ENCODE measurements at places on chromosomes 11 and 22.

DNA sequence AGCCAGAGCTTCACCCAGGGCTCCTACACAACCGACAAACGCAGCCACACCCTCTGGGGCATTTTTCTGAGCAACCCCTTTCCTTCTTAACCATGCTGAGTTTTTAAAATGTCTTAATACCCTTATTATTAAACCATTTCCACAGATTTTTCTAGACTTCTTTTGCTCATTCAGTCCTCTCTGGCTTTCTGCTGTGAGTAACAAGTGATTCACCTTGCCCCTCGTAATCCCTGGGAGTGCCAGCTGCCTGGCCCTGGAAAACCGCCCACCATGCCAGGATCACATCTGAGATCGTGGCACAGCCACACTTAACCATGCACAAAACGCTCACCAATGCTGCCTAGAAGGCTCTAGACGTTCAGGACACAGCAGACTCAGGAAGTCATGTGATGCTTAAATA is 25.4 kb downstream of the YPEL1 start:
- DNase-seq = no peak

DNA sequence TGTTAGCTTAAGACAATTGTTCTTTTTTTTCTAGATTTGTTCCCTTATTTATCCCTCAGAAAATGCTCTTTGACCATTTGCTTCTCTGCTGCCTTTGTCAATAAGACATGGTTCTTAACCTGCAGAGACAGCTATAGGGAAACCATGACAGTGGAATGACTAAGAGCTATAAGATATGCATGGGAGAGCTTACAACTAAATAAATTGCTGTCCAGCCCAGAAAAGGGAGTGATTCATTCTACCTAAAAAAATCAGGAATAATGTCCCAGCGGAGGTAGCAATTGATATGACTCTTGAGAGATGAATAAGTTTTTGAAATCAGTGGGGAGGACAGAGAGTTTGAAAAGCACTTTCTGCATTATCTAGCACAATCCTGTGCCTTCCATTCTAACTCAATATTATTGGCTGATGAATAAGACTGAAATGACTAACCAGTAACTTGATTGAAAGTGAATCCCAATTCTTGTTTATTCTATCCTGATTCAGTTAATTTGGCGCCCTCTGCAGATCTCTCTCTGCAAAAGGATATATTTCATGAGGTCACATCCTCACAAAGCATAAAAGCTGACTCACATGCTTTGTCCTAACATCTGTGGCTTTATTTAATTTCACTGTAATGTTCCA is 680.5 kb upstream of the API5 start:
- no peak for DNase-seq

DNA sequence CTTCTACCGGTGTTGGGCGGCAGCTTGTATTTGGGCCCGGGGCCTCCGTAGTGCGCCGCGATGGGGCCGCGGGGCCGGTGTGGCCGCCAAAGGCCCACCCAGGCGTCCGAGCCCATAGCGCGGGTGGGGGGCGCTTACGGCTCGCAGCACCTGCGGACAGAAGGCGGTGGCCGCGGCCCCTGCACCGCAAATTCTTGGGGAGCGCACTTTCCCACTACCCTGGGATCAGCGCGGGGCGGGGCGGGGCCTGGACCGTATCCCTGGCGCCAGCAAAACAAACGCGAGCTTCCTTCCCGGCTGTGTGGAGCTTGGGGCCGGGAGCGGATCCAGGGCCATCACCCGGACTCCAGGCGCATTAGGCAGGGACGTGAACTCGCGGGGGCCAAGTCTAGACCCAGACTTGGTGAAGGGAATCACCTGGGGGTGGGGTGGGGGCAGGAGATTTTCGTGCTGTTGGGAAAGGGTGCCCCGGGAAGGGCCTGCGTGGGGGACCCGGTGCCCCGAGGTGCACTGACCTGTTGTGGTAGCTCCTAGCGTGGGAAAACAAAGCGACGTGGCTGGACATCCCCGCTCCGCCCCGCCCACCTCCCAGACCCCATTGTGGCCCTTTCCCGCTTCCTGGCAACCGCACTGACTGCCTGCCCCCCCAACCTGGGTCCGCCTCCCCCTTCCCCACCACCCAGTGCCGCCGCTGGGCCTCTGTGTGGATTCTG is 2.3 kb upstream of the TYMP start:
- peak; percentile 17 for DNase-seq

DNA sequence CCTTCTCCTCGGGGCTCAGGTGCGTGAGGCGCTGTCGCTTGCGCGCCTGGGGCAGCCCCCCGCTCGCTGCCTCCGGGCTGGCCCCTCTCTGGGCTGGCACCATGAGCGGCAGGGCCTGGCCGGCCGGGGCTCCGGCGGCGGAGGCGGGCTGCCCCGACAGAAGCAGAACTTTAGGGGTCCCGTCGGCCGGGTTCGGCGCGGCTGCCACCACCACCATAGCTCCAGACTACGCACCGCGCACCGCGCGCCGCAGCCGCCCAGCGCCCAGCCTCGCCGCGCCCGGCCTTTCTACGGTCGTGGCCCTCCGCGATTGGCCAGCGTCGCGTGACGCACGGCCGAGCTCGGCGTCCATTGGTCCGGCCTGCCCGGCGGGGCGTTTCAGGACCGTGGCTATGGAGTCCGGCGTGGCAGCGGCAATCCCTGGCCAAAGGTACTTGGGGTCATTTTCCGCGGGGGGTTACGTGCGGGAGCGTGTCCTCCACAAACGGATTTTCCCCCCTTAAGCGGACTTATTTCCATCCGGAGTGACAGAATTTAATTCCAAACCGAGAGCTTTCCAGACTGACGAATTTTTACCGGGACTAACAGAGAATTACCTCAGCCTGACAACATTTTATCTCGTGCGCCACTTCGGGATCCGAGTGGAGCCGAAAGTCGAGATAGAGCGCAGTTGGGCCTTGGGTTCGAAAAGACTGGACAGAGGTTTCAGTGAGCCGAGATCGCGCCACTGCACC is at the start of gene XBP1:
XBP1 (minus strand) TSS at position 262 of the 734 bp plus-strand sequence.
- DNase-seq = peak; percentile 87

DNA sequence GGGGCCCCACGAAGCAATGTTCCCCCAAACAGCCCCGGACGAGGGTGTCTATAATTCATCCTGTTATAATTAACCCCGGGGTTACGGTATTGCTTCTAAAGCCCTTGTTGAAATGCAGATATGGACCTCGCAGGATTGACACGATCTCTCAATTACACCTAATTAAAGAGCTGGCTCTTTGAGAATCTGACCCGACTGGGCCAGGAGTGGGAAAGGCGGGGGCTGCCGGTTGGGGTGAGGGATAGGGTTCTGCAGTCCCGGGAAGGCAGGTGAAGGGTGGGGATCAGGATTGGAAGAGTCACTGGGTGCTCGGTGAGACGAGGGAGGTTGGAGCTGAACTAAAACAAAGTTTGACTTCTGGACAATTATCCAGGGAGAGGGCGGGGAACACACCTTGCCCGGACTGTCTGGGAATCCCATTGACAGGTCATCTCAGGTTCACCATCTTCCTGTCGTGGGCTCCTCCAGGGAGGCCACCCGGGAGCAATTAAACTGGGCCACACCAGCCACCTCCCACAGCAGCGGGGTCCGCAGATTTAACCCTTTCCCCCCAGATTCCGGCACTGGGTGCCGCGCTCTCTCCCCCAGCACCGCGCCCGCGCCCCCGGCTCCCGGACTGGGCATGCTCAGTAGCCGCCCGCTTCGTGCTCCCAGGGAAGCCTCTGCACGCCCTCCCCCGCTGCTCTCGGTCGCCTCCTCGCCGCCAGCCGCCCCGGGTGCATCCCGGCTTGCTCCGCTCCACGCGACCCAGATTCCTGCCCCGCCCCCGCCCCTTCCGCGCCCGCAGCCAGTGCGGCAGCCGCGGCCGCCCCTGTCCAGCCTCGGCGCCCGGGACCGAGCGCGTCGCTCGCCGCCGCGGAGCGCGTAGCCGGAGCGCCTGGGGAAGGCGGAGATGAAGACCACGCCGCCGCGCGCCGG is at the start of gene ELMOD1:
ELMOD1 (plus strand) TSS at position 688 of the 918 bp plus-strand sequence. CDS start 27,043 bp downstream, outside the sequence.
- no peak for DNase-seq

GRCh38 chr11:18455686-18456372 is at the start of gene LDHAL6A:
LDHAL6A (plus strand) TSS chr11:18455856; CDS start chr11:18456681, 825 bp downstream.
- no peak for DNase-seq

GRCh38 chr11:59199546-59200422 is 12.9 kb downstream of the MPEG1 start:
- DNase-seq = no peak

GRCh38 chr11:67194096-67194495 is 72.2 kb upstream of the GRK2 start:
- no peak for DNase-seq

- no peak for DNase-seq
These were observed 65.7 kb downstream of the ABTB2 start for GRCh38 chr11:34292111-34292510.

DNA sequence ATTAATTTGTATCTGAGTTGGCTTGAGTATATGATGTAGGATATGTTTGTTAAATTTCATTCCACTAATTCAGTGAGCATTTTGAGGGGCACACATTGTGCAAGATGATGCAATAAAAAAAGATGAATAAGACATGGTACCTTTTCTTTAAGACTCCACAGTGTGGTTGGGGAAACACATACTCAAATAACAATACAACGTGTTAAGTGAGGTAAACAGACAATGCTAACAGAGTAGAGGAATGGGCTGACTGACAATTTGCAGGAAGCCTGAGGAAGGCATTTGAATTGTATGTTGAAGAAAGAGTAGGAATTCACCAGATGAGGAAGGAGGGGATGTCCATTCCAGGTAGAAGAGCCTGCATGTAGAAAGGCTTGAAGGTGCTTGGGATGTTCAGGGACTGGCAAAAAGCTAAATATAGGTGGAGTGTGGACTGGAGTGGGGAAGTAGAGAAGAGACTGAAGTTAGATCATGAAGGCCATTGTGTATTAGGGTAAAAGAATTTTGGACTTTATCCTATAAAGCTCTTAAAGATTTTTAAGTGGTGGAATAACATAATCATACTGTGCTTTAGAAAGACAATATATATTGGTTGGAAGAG is 6.8 kb downstream of the RNF169 start:
- DNase-seq = no peak

DNA sequence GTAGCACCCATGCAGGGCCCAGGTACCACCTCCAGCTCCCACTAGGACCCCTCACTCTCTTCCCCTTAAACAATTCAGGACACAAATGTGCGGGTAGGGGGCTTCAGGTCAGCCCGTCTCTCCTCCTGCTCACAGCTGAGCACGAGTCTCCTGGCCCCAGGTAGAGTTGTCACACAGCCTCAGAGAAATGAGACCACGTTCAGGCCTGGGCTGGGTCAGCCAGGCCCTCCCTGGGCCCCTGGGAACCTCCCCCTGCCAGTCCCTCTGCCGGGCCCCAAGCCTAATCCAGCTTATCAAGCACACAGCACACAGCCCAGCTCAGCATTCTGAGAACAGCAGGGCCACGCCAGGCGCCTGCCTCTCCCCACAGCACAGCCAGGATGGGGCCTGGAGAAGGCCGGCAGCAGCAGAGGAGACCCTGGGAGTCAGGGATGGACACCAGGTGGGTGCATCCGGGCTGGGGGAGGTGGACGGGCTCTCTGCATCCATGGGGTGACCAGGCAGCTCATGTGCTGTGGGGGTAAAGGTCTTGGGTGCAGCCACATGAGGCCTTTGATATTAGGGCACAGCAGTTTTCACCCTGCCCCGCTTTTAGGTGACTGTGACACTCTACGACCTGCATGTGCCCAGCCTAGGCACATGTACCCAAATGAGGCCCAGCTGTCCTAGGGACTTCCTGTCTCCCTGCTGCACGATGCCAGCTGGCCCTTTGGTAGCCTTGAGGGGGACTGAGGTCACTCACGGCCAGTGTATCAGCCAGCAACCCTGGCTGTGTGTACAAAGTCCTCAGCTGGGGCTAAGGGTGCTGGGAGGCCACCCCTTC is 87.0 kb downstream of the MORC2 start:
- DNase-seq = no peak

DNA sequence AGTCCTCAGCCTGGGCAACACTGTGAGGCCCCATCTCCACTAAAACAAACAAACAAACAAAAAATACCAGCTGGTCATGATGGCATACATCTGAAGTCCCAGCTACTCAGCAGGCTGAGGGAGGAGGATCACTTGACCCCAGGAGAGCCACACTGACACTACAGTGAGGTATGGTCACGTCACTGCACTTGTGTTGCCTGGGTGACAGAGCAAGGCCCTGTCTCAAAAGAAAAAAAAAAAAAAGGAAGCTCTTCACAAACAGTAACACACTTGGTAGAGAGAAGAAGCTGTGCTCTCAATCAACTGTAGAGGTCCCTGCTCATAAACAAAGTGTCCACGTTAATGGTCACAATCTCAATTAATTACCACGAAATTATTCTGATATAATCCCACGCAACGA is 401.6 kb upstream of the CCDC90B start:
- DNase-seq = no peak

DNA sequence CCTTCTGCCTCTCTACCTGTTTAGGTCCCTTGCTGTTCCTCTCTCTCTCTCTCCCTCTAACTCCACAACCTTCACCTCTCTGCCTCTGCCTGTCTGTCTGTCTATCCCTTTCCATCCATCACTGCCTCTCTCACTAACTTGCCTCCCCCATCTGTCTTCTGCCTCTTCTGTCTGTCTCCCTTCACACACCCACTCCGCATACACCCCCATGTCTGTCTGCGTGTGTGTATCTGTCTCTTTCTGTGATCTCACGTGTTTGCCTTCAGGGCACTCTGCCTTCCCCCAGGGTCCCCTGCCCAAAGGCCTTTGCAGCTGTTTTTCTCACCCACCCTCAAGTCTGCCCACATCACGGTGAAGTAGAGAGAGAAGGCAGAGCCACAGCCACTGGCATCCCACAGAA is 7.9 kb downstream of the RTN4RL2 start:
- no peak for DNase-seq

DNA sequence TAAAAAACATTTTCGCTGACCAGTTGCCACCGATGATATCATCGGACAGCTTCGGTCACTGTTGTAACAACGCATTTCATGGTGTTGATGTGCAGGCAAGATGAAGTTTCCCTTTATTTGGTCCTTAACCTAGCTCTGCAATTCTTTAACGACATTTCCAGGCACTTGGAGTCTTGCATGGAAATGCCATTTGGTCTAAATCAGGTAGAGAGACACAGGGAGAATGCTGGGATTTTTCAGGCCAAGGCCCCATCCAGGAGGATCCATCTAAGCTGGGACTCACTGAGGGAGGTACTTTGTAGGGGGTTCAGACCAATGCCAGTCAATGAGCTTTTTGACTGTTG is 121.5 kb upstream of the RCN1 start:
- no peak for DNase-seq

DNA sequence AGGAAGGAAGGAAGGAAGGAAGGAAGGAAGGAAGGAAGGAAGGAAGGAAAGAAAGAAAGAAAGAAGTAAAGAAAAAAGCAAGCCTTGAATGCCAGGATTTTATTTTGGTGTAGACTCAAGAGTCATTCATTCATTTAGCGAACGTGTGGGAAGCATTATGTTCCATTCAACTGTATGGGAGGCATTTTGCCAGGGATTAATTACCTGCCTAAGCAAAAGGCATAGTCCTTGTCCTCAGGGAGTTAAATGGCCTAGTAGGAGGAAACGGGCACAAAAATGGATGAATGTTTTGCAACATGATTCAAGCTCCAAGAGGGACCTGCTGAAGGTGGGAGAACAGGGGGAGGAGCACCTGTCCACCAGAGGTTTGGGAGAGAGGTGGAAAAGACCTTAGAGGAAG is 16.2 kb upstream of the ZNRF3 start:
- DNase-seq = no peak

- DNase-seq = no peak
These were observed 14.5 kb downstream of the ARVCF start for GRCh38 chr22:20002128-20002527.

Data from GOT3 (cell line).